Stimulated activated CD8-positive, alpha-beta memory T cell treated with anti-CD3 and anti-CD28 coated beads, Interleukin-2, amount 100 ng/mL, for 1 hour (primary cell): ENCODE measurements at places on chromosomes 7 and 10.

- DNase-seq: no peak
These were observed 97.6 kb downstream of the PRPF18 start for GRCh38 chr10:13684252-13684791.

DNA sequence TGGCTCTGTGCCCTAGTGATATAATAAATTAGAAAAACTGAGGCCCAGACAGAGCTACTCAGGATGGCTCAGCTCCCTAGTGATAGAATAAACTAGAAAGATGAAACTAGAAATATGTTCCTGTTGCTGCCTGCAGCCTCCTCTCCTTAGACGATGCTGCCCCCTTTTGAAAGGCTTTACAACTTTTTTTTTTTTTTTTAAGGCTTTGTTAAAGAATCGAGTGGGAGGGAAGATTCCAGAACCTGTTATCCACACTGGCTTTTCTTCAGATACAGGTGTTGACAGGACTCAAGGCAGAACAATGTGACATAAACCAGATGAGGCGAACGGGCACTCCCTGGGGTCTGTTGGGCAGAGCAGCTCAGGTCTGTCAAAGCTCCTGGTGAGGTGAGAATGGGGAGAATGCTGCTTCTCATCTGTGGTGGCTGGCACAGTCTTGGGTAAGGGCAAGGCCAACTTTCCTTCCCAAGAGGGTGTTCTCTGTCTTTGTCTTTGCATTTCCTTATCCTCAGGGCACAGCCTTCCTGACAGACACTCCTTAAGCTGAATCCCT lies 175.1 kb downstream of the COBL start:
- no peak for DNase-seq

- DNase-seq: no peak
These were observed 10.8 kb upstream of the JCAD start for GRCh38 chr10:30070001-30070685.

GRCh38 chr10:48742891-48743860 lies 58.5 kb downstream of the WDFY4 start:
- DNase-seq: no peak

- DNase-seq: no peak
These were observed 118.3 kb upstream of the KMT2E start for GRCh38 chr7:104895522-104896236.

DNA sequence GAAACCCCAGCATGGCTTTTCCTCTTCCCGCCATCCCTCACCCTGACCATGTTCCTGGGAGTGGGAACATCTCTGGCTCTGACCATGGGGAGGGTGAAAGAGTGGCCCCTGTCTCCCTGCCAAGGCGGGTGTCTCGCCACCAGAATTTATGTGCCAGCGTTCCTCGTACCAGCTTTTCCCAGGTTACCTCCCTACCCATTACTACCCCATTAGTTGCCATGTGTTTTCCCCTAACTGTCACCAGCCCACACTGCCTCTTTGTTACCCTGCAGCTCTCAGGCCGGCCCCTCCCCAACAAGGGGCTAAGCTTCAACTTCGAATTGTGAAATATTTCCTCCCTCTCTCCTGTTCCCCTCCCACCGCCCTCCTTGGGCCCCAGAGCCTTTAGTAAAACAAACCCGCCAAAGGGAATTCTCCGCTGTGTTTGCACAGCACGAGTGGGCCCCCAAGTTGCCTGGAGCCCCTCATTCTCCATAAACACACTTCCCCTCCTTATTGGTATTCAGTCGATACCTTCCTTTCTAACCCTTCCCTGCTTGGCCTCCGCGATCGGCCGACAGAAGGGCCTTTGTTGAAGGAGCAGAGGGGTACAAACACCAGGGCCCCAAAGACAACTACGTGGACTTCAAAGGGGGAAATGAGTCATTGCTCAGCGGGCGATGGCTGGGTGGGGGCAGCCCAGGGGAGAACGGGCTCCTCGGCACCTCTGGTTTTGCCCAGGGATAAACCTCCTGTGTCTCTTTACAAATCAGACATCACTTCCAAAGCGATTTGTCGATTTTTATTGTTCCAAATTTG lies 45.5 kb downstream of the SLIT1 start:
- DNase-seq: no peak

DNA sequence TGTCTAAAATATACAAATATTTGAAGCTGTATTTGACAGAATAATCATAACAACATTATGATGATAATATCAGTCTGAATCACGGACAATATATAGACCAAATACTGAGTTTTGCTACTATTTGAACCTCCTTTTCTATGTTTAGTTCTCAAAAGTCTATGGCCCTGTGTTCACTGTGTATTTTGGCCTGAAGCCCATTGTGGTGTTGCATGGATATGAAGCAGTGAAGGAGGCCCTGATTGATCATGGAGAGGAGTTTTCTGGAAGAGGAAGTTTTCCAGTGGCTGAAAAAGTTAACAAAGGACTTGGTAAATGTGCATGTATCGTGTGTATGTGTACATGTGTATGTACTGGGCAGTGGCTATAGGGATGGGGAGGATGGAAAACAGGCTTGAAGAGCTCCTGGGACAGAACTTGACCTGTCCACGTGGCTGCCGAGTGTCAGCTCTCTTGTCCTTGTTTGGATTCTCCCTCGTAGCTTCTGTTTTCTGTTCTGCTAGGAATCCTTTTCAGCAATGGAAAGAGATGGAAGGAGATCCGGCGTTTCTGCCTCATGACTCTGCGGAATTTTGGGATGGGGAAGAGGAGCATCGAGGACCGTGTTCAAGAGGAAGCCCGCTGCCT lies 4.2 kb downstream of the CYP2C18 start:
- DNase-seq: no peak

DNA sequence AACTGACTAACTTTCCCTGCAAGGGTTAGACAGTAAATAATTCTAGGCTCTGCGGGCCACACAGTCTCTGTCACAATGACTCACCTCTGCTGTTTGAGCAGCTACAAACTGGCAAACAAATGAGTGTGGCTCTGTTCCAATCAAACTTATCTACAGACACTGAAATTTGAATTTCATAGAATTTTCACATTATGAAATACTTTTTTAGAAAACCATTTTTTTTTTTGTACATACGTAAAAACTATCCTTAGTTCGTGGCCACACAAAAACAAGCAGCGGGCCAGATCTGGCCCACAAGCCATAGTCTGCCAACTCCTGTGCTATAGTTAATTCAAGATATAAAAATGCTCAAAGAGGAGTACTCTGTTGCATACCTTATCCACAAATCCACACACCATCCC lies 32.6 kb downstream of the PIP4K2A start:
- DNase-seq: no peak

DNA sequence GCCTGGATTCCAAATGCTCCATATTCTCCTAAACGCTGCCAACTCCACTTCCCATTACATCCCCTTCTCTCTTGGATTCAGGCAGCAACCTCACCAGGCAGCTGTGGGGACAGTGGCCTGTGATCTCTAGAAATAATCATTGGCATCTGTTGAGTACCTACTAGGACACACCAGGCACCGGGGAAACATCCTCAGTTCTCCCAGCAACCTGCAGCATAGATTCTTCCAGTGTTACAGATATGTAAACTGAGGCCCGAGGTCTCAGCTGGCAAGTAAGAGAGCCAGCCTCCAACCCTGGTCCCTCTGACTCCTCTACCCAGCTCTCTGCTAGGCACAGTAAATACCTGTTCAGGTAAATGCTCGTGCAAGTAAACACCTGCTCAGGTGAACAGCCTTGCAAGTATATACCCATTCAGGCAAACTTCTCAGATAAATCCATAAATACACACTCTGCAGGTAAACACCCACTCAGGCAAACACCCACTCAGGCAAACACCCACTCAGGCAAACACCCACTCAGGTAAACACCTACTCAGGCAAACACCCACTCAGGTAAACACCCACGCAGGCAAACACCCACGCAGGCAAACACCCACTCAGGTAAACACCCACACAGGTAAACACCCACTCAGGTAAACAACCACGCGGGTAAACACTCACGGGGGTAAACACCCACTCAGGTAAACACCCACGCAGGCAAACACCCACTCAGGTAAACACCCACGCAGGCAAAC lies 18.7 kb downstream of the ASB13 start:
- no peak for DNase-seq

DNA sequence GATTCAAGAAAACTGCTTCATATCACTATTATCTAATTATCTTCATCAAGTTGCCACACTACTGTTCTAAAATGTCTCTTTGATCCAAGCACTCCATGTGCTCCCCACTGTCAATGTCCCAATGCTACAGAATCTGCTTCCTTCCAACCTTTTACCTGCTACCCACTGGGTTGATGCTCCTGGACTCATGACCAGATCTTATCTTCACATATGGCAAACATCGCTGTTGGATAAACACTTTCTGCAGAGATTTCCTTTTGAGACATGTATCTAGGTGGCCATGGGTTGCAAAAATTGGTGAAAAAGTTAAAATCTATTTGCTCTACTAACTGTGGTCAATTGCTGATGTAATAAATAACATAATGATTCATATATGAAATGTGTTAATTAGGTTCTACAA lies 24.5 kb upstream of the SEMA3C start:
- no peak for DNase-seq

GRCh38 chr7:142962991-142963390 lies 828 bp upstream of the KEL start:
- DNase-seq: no peak

DNA sequence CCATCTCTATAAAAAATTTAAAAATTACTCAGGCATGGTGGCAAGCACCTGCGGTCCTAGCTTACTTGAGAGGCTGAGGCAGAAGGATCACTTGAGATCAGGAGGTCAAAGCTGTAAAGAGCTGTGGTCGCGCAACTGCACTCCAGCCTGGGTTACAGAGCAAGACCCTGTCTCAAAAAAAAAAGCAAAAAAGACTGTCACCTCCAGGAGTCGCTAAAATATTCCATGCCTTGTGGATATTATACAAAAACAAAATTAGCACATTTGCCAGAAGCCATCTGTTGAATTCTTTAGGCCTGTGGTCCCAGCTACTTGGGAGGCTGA lies 87.0 kb upstream of the SDK1 start:
- no peak for DNase-seq

GRCh38 chr10:89391907-89392756 lies at the start of gene IFIT1:
IFIT1 (plus strand) TSS chr10:89392623; CDS start chr10:89392713, 90 bp downstream.
- peak; percentile 7 for DNase-seq

DNA sequence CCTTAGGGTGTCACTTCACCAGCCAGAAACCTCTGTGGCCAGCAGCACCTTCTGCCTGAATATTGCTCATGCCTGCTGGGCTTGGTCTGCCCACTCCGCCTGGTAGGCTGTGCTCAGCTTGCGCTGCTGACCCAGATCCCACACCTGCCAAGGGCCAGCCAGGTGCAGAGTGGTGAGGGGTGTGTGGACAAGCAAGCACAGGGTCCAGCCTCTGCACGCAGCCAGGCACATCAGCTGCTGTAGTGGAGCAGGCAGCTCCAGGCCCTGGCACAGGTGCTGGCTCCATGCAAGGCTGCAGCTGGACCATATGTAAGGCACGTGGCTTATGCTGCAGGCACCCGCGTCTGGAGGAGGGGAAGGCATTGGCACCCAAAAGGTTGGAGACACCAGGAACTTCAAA lies 567.4 kb downstream of the INHBA start:
- DNase-seq: no peak

DNA sequence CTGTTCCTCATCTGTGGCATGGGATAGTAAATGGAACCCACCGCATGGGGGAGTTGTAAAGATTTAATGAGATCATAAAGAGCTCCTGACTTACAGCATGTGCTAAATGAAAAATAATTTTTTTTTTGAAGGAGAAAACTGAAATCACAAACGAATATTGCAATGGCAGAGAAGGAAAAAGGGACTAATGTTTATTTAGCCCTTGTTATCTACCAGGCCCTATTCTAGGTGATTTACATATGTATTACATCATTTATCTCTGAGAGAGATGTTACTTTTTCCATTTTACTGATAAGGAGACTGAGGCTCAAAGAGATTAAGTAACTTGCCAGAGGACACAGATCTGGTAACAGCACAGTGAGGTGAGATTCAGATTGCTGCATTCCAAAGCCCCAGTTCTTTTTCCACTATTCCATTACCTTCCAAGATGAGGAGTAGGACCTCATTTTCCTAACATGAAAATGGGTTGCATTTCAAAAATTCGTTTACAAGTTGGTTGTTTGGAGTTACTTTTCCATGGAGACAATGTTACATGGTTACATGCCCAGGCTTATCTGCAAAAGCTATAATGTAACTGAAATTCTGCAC lies 28.6 kb downstream of the VCL start:
- no peak for DNase-seq

- DNase-seq: no peak
These were observed 84.7 kb downstream of the PTPRZ1 start for GRCh38 chr7:121957626-121958025.

DNA sequence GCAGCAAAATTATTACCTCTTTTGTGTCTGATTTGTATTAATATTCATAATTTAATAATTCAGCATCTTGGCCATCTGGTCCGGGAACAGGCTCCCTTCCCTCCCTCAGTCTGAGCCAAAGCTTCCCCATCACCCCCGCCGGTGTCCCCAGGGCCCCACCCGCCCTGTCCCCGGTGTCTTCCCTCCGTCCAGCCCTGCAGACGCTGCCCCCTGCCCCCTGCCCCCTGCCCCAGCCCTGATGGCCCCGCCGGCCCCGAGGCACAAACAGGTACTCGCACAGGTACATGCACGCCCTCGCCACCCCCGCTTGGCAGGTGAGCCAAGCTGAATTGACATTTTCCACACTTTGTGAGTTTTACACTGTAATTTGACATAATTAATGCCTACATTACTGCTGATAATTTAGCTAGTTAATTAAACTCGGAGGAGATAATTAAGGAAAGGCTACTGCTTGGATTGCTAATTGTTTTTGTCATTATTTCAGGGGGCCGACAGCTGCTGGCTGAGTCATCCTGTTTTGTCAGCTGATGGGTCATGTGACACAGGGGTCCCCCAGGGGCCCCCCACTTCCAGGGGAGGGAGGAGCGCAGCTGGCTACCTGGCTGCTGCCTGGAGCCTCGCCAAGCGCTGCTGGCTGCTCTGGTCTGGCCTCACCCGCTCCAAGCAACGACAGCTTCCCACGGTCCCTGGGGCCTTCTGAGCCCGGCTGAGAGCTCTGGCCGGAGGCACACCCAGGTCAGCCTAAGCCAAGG lies 36.6 kb downstream of the MICALL2 start:
- no peak for DNase-seq

- no peak for DNase-seq
These were observed 637.9 kb downstream of the TNS3 start for GRCh38 chr7:46943996-46944395.

- DNase-seq: no peak
These were observed 26.0 kb downstream of the LEP start for GRCh38 chr7:128266883-128267594.

DNA sequence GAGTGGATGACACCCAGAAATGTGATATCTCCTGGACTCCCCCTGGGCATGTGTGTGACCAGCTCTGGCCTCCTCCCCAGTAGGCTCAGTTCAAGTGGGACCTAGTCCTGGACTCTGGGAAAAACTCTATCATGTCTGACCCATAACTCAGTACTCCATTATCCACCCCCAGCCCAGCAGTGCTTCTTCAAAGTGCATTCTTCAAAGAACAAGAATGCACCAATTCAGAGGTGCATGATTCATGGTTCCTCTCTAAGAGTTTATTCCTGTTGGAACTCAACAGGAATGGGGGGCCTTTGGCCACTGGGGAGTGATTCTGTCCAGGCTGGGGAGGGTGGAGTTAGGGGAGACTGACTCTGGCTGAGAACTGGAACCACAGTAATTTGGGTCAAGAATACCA lies 173.6 kb upstream of the CXCL12 start:
- DNase-seq: no peak

- DNase-seq: no peak
These were observed 10.8 kb upstream of the ST7 start for GRCh38 chr7:116942504-116942903.
